ENCODE measurements at places on chromosomes 1 and 21.

- H3K36me3 ChIP-seq: peaks cover 11% of the 10 kb centered on the region
- H3K4me3 ChIP-seq: no peak overlapping the region
- no peak overlapping the region for H3K27ac ChIP-seq
Measured at GRCh38 chr1:164605254-164606091, 46.5 kb downstream of the PBX1 start.

- no peak overlapping the region for H3K27ac ChIP-seq
- no peak for DNase-seq
- no peaks in the 10 kb centered on the region for H3K27me3 ChIP-seq
- no peaks in the 10 kb centered on the region for H3K4me1 ChIP-seq
Measured at GRCh38 chr1:178704833-178705232, 20.2 kb upstream of the RALGPS2 start.

- H3K4me1 ChIP-seq: 0 out of 2 replicates have a peak, but pooled peaks cover under 1% of the 10 kb centered on the region
- no peak overlapping the region for H3K4me3 ChIP-seq
- no peak for DNase-seq
Measured at GRCh38 chr1:201730611-201731010, 98.3 kb upstream of the IPO9 start.

DNA sequence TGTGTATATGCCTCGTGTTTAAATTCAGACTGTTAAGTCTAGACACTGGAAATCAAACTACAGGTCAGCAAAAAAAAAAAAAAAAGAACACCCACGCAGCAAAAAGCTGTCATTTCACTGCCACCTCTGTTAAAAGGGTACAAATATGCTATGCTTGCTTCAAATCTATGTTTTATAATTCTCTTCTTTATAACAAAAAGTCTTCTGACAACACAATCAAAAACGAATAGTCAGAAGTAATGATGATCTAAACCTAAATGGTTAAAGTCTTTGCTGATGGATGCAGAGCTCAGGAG lies 438.9 kb downstream of the SMYD3 start:
- H3K4me3 ChIP-seq: no peak overlapping the region
- H3K4me1 ChIP-seq: peaks cover 3% of the 10 kb centered on the region
- H3K27ac ChIP-seq: no peak overlapping the region
- DNase-seq: no peak

DNA sequence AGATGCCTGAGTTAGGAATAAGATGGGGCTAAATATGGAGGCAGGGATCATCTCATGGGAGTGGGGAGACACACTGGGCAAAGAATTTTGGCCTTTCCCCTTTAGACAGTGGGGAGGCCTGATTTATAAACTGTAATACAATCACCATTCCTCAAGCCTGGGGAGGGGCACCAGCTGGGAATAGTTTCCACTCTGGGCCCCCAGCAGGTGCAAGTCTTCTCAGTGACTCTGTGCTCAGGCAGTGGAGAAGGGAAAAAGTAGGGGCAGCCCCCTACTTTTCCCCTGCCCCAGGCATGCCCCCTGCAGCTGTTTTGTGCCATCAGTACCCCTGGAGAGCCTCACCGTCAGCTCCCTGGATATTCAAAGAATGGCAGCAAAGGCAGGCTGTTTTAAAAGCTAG lies 19.1 kb downstream of the COA7 start:
- H3K27ac ChIP-seq: no peak overlapping the region
- H3K36me3 ChIP-seq: peaks cover 8% of the 10 kb centered on the region
- DNase-seq: no peak
- H3K4me3 ChIP-seq: no peak overlapping the region
- no peaks in the 10 kb centered on the region for H3K4me1 ChIP-seq
- H3K27me3 ChIP-seq: no peaks in the 10 kb centered on the region

- H3K27ac ChIP-seq: no peak overlapping the region
- H3K27me3 ChIP-seq: no peaks in the 10 kb centered on the region
- peaks cover 8% of the 10 kb centered on the region for H3K36me3 ChIP-seq
- H3K4me3 ChIP-seq: no peak overlapping the region
Measured at GRCh38 chr1:2294033-2294724, 66.1 kb downstream of the SKI start.

GRCh38 chr1:145997718-145998023 lies 1.3 kb upstream of the TXNIP start:
- H3K27me3 ChIP-seq: no peaks in the 10 kb centered on the region
- peaks cover 5% of the 10 kb centered on the region for H3K4me1 ChIP-seq
- peak overlapping the region; percentile 99 for H3K4me3 ChIP-seq
- no peak for DNase-seq
- peaks cover 29% of the 10 kb centered on the region for H3K36me3 ChIP-seq
- no peak overlapping the region for H3K27ac ChIP-seq

GRCh38 chr1:228955691-228956090 lies 220.4 kb downstream of the RHOU start:
- H3K36me3 ChIP-seq: peaks cover 7% of the 10 kb centered on the region
- no peak overlapping the region for H3K27ac ChIP-seq
- no peak overlapping the region for H3K4me3 ChIP-seq
